ENCODE measurements at places on chromosomes 1 and 21. TPM values are rescaled to one million over a fixed set of nuclear protein-coding genes. Genes with fewer than 3 reads are reported as not detected.
A peak's percentile ranks its signal among the peaks of the same experiment; 100 is the strongest.

GRCh38 chr1:110570307-110570706 lies 35.9 kb downstream of the KCNA2 start:
- DNase-seq: no peak

DNA sequence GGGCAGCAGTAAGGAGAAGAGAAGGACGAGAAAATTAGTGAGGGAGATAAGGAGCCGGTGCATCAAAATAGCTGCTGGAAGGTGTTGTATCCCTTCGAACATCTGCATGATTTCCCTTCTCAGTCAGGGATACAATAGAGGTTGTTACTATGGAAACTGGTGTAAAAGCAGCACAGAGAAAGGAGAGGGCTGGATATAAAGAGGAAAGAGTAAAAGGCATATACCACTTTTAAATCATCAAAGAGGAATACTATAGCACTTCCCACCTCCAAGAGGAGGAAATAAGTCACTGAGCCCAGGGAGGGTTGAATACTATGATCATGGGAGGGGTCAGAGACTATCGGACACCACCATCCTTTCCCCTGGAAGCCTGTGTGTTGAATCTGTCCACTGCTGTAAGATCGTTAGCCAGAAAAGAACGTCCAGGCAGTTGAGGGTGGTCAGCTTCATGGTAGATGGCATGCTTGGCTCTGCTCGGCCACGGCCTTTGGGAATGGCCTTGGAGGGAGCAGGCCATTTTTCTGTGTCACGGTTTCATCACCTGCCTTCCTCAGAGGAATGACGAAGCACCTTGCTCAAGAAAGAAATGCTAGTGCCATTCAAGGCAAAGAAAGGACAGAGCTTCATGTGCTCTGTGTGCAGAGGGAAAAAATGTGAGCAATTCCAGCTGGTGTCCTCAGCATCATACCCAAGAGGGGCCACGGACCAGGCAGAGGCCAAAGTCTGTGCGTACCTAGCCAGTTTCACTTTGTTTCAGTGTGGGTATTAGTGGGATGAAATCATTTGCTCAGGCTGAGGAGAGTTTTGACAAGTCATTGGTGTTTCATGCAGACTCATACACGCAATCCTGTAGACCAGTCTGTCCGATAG lies 64.2 kb downstream of the IRF2BP2 start:
- DNase-seq: peak; percentile 47

DNA sequence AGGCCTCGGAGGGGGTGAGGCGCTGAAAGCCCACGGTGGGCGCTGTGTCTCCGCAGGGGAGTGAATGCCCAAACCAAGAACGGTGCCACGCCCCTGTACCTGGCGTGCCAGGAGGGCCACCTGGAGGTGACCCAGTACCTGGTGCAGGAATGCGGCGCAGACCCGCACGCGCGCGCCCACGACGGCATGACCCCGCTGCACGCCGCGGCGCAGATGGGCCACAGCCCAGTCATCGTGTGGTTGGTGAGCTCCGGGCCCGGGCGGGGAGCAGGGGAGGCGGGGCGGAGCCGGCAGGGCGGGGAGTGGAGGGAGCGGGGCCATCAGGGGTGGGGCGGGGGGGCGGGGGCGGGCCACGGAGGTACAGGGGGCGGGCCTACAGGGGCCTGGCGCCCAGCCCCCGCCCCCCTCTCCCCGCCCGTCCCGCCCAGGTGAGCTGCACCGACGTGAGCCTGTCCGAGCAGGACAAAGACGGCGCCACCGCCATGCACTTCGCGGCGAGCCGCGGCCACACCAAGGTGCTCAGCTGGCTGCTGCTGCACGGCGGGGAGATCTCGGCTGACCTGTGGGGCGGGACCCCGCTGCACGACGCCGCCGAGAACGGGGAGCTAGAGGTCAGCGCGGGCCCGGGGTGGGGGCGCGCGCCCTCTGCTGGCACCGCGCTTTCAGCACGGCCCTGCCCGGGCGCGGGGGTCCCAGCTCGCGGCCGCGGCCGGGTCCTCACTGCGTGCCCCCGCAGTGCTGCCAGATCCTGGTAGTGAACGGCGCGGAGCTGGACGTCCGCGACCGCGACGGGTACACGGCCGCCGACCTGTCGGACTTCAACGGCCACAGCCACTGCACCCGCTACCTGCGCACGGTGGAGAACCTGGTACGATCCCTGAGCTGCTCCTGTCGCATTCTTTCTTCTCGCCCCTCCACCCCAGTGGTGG lies 15.9 kb downstream of the ESPN start:
- no peak for DNase-seq

- no peak for DNase-seq
These were observed 12.5 kb upstream of the PIGC start for GRCh38 chr1:172456344-172456769.

GRCh38 chr1:54875000-54875399 lies 12.0 kb downstream of the DHCR24 start:
- DNase-seq: no peak

GRCh38 chr21:44935533-44935927 lies 4.3 kb upstream of the SLX9 start:
- no peak for DNase-seq

DNA sequence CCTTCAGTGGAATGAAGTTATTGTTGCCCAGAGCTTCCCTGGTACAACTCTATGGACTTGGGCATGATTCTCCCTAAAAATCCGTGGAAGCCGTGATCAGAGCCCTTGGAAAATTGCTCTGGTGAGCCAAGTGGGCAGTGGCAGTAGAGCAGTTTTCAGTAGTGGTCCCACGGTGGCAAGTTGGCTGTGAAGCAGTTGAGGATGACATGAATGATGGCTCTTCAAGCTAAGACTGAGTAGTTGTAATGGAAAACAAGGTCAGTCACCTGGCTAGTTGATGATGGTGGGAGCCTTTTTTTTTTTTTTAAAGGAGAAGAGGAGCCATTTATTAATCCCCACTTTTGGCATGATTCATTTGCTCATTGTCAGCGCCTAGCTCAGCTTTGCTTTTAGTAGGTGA lies 36.2 kb downstream of the PBX1 start:
- DNase-seq: no peak

MDM4 gene
- total RNA-seq: 75.1 TPM

- DNase-seq: no peak
These were observed 90.4 kb downstream of the SLC30A10 start for GRCh38 chr1:219837994-219838294.

All from suprapubic skin (tissue), 4 donors.